ENCODE measurements at places on chromosomes 12 and 14.

GRCh38 chr12:52019113-52019770 is 12.5 kb downstream of the TAMALIN start:
- DNase-seq: no peak

DNA sequence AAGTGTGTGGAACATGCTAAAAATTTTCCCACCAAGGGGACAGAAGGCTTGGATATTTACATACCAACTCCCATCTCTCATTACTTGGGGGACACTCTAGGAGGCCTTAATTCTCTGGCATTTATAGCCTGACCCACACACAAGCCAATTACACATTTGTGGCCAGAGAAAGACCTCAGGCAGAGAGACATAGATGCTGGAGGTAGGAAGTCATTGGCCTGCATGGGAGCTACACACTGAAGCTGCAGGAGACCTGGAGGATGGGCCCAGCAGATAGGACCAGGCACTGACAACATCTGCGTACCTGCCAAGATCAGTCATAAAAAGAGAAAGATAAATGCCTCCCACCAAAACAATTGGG is 61.7 kb downstream of the TBX5 start:
- DNase-seq: no peak

DNA sequence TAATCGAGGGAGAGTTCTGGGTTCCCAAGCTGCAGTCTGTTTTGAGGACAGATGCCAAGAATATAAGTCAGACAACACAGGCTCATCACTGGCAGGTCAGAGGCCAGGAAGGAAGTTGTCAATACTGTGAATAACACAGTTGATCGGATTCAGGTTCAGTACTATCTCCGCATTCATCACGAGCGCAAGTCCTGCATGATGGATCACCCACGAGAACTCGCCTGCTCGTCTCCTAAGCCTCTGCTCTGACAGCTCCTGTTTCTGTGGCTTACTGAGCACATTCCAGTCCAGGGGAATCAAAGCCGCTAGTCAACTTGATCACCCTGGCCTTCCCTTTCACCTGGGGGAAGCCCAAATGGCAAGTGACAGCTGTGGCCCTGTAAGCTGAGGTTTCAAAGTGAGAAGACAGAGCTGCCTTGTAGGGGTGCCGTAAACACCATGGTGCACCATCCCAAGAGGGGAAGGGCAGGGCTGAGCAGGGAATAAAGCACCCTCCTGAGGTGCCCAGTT is 60.1 kb upstream of the DICER1 start:
- no peak for DNase-seq

- DNase-seq: no peak
Observed at GRCh38 chr14:74599946-74600345, 12.1 kb downstream of the LTBP2 start.

- no peak for DNase-seq
Observed at GRCh38 chr12:112362310-112362709, 19.9 kb downstream of the HECTD4 start.

GRCh38 chr14:92382677-92383076 is 59.7 kb downstream of the SLC24A4 start:
- DNase-seq: peak; percentile 51

DNA sequence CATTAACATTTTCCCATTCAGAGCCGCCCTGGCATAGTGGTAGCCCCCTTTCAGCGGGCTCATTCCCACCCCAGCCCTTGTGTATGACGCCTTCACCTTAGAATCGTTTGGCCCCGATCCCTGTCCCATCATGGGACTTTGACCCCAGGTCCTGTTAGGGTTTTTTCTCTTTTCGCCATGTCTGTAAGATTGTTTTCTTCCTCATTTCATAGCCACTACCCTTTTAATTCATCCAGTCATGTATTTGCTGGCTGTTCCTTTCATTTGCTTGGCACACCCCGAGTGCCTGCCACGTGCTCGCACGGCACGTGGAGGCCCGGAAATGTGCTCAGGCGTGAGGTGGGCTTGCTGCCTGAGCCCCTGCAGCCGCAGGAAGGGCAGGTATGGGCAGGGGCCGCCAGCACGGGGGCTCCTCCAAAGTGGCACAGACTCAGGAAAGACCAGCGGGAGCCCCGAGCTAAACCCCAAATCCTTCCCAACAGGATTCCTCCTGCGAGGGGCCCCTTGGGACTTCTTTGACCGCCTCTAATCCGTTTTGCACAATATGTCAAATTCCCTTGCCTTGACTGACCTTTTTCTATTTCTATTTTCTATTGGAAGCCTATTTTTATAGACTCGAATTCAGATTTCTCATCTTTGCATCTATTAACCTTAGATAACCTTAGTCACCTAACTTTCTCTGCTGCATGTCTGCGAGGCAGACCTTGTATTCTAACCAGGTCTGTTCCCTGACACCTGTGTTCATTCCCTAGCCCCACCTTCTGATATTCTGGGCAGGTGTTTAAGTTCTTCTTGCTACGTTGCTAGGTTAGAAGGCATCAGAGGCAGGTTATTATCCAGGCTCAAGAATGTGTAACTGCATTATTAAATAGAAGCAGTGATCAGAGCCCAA is 114.8 kb downstream of the EML1 start:
- DNase-seq: no peak

DNA sequence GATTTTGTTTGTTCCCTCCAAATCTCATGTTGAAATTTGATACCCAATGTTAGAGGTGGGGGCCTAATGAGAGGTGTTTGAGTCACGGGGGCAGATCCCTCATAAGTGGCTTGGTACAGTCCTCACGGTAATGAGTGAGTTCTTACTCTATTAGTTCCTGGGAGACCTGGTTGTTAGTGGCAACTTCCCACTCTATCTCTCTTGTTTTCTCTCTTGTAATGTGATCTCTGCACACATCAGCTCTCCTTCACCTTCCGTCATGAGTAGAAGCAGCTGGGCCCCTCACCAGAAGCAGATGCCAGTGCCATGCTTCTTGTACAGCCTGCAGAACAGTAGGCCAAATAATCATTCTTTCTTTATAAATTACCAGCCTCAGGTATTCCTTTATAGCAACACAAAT is 29.6 kb upstream of the KCNK10 start:
- no peak for DNase-seq

DNA sequence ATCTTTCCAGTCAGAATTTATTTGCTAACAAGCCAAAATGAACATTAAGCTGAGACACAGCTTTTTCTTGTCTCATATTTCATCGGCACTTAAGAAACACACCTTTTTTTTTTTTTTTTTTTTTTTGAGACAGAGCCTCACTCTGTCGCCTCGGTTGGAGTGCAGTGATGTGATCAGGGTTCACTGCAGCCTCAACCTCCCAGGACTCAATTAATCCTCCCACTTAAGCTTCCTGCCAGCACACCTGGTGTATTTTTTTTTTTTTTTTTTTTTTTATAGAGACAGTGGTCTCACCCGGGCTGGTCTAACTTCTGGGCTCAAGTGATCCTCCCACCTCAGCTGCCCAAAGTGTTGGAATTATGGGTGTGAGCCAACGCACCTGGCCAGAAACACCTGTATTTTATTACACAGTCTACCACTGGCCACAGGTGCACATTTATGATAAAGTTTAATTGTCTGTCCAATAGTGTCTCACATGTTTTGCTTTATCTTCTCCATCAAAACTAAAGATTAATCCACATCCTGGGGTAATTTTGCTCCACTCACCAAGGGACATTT is 62.7 kb downstream of the C2CD5 start:
- no peak for DNase-seq

- no peak for DNase-seq
Observed at GRCh38 chr12:1660304-1661187, 30.3 kb upstream of the ADIPOR2 start.

GRCh38 chr12:131867891-131868675 is 26.3 kb upstream of the ULK1 start:
- DNase-seq: peak; percentile 47

All from AG08395 (cell line).